ENCODE measurements at places on chromosomes 11 and 22. TPM values are rescaled to one million over a fixed set of nuclear protein-coding genes. Genes with fewer than 3 reads are reported as not detected.

GRCh38 chr22:25563761-25564319, 635 bp upstream of the GRK3 start:
- no peak overlapping the region for H3K27ac ChIP-seq
- peaks cover 20% of the 10 kb centered on the region for H3K4me1 ChIP-seq
- peak; percentile 42 for ATAC-seq
- peaks cover 31% of the 10 kb centered on the region for H3K27me3 ChIP-seq
- H3K4me3 ChIP-seq: peak overlapping the region; percentile 78
- peaks cover 6% of the 10 kb centered on the region for H3K36me3 ChIP-seq

Gene CDC45
- total RNA-seq: 64.2 TPM

GRCh38 chr11:47306484-47306844, 36.5 kb downstream of the MADD start:
- H3K4me1 ChIP-seq: peaks cover 5% of the 10 kb centered on the region
- no peak overlapping the region for H3K4me3 ChIP-seq
- H3K27me3 ChIP-seq: no peaks in the 10 kb centered on the region
- no peak overlapping the region for H3K27ac ChIP-seq

GRCh38 chr11:76916712-76917111, 56.0 kb downstream of the ACER3 start:
- no peak overlapping the region for H3K4me3 ChIP-seq
- no peaks in the 10 kb centered on the region for H3K27me3 ChIP-seq
- H3K36me3 ChIP-seq: no peaks in the 10 kb centered on the region

Gene SCGB1A1
- total RNA-seq: not detected

Gene PHF21B
- not detected for total RNA-seq

DNA sequence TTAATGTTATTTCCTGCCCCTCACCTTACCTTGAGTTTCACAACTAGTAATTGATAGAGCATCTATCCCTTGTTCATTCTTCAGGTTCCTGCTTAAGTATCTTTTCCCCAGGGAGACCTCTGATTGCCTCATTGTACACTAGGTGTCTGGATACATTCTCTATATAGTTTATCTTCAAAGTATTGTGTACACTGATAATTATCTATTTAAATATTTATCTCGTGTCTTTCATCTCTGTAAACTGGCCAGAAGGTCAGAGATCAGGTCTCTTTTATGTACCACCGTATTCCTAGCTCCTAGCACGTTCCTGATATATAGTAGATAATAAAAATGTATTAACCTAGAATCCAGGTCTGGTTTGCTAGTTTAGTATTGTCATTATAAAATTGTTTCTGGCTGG, 6.4 kb downstream of the TMEM126B start:
- H3K36me3 ChIP-seq: peaks cover 83% of the 10 kb centered on the region
- no peak overlapping the region for H3K27ac ChIP-seq
- H3K4me1 ChIP-seq: no peaks in the 10 kb centered on the region
- ATAC-seq: no peak
- H3K4me3 ChIP-seq: no peak overlapping the region

Gene UPB1
- total RNA-seq: not detected

Gene PISD
- total RNA-seq: 41.1 TPM

DNA sequence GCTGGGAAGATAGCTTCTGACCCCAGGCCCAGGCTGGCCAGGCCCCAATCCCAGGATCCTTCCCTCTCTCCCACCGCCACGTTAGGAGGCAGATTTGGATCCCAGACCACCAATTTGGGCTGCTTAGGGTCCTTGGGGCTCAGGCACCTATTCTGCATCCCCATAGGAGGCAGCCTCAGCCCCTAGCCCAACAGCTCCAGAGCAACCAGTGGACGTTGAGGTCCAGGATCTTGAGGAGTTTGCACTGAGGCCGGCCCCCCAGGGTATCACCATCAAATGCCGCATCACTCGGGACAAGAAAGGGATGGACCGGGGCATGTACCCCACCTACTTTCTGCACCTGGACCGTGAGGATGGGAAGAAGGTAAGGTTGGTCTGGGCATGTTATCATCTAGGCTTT, 16.1 kb downstream of the TUB start:
- H3K27ac ChIP-seq: no peak overlapping the region
- no peaks in the 10 kb centered on the region for H3K36me3 ChIP-seq
- H3K4me1 ChIP-seq: no peaks in the 10 kb centered on the region

DNA sequence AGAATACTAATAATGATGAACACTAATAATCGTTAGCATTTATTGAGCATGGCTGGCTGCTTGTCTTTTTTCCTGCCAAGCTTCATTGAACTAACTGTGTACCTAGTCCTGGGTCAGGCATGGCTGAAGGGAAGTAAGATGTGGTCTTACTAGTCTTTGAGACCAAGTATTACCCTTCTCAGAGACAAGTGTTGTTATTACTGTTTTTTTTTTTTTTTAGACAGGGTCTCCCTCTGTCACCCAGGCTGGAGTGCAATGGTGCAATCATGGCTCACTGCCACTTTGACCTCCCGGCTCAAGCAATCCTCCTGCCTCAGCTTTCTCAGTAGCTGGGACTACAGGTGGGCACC, 4.6 kb downstream of the ST14 start:
- H3K4me3 ChIP-seq: no peak overlapping the region
- no peak overlapping the region for H3K27ac ChIP-seq
- peaks cover 6% of the 10 kb centered on the region for H3K4me1 ChIP-seq
- ATAC-seq: no peak
- peaks cover 44% of the 10 kb centered on the region for H3K27me3 ChIP-seq

Gene LRRC74B
- total RNA-seq: not detected

Gene CCDC87
- 0.15 TPM for total RNA-seq

Gene MYO7A
- 4.0 TPM for total RNA-seq

Gene VPS11
- 33.7 TPM for total RNA-seq

DNA sequence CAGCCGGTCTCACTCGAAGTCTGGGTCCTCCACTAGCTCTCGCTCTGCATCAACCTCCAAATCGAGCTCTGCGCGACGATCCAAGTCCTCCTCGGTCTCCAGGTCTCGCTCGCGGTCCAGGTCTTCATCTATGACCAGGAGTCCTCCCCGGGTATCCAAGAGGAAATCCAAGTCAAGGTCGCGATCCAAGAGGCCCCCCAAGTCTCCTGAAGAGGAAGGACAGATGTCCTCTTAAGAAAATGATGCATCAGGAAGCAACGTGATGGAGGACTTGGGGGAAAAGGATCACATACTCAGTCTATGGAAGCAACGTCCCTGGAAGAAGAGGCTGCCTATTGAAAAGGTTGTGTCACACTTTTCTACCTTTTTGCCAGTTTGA, 1.1 kb downstream of the SRSF8 start:
- peaks cover 17% of the 10 kb centered on the region for H3K4me1 ChIP-seq
- no peak for ATAC-seq
- H3K36me3 ChIP-seq: peaks cover 35% of the 10 kb centered on the region
- H3K4me3 ChIP-seq: peak overlapping the region; percentile 99

DNA sequence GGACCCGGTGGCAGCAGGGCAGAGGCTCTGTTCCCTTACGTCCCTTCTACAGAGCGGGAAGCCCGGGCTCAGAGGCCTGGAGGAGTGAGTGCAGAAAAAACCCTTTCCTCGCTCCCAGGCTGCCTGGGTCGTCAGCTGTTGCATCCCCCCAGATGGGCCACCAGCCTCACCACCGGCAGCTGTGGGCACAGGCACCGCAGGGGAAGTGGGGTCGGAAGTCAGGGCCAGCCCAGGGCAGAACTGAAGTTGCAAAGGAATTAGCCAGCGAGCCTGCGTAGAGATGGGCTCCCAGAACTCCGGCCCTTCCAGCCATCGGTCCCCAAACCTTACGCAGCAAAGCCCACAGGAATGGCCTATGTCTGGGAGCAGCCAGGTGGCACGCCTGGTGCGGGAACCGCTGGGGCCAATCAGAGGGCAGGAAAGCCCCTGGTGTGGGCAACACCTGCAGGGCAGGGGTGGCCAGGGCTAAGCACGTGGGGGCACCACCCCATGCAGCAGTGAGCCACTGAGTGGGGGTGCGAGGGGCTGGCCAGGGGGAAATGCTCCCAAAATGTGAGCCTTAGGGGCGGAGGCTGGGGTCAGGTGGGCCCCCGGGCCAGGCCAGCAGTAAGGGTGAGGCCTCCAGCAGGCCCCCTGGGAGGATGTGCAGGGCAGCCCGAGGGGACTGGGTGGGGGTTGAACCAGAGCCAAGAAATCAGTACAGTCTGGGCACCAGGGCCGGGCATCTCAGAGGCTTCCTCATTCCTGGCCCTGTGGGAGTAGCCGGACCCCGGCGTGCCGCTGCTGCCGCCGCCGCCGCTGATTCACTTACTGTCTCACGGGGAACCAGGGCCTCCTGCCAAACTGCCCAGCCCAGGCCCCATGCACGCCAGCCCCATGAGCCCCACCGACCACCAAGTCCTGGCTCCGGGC, 58.2 kb downstream of the WNT7B start:
- H3K4me3 ChIP-seq: no peak overlapping the region
- peaks cover 10% of the 10 kb centered on the region for H3K27me3 ChIP-seq
- H3K4me1 ChIP-seq: no peaks in the 10 kb centered on the region
- H3K27ac ChIP-seq: no peak overlapping the region
- no peak for ATAC-seq

DNA sequence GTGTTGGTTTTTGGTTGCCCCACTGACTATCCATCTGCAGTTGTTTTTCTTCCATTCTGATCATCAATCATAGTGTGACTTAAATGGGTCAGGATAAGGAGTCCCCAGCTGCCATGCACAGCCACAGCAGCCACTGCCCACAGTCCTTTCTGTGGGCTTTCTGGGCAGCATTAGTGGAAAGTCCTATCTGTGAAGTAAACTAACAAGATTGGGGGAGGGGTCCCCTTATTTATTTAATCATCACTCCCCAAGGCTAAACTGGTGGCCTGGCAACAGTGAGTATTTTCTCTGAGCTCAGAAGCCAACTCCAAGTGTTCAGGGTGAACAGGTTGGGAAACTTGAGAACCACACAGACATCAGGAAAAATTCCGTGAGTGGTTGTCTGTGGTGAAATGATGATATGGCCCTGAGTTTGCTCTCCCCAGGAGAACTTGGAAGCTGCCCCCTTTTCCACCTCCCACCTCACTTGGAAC, 145.0 kb downstream of the CCDC34 start:
- H3K27me3 ChIP-seq: peaks cover 16% of the 10 kb centered on the region
- no peak overlapping the region for H3K4me3 ChIP-seq
- H3K36me3 ChIP-seq: no peaks in the 10 kb centered on the region
- no peaks in the 10 kb centered on the region for H3K4me1 ChIP-seq
- no peak overlapping the region for H3K27ac ChIP-seq
- ATAC-seq: no peak

DNA sequence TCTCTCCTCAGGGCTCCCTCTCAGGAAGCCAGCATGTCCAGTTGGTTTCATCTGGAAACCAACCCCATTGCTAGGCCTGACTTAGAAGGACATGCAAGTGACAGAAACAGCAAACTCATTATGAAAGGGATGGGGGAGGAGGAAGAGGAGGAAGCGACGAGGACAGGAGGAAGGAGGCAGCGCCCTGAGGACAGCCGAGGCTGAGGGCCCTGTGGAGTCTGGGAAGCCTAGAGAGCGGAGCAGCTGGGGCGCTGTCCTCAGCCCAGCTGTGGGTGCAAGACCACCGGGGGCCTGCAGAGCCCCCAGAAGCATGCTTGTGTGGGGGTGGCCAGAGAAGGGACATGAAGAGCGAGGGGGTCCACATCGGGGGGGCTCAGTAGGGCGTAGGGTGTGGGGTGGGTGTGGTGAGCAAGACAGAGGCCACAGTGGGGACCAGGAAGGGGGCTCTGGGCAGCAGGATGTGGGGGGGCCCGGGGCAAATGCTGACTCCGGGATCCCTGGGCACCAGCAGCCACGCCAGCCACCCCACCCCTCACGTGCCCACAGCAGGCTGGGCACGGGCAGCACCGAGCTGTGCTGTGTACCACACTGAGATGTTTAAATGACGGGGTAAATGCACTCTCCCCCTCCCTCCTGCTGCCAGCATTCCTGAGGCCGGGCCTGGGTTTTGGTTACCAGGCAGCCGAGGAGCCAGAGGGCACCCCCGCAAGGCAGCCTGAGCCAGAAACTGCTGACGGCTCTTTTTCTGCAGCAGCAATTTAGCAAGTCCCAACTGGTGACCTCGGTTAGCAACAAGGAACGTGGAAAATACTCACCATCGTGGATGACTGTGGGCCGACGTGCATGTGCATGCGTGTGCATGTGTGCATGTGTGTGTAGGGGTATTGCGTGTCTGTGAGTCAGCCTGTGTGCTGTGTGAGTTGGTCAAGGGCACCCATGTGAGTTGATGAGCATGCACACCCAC, 82.7 kb upstream of the LINC01488 start:
- H3K27ac ChIP-seq: no peak overlapping the region
- no peak for ATAC-seq
- no peak overlapping the region for H3K4me3 ChIP-seq

- no peaks in the 10 kb centered on the region for H3K36me3 ChIP-seq
- H3K4me1 ChIP-seq: no peaks in the 10 kb centered on the region
- peaks cover 16% of the 10 kb centered on the region for H3K27me3 ChIP-seq
- H3K4me3 ChIP-seq: no peak overlapping the region
Measured at GRCh38 chr11:112694245-112694644, 267.0 kb upstream of the NCAM1 start.

Gene CDC42BPG
- 0.37 TPM for total RNA-seq

Gene RIN1
- total RNA-seq: 3.4 TPM

GRCh38 chr11:30244265-30244664, 13.5 kb downstream of the FSHB start:
- H3K4me1 ChIP-seq: no peaks in the 10 kb centered on the region
- no peak overlapping the region for H3K4me3 ChIP-seq
- H3K36me3 ChIP-seq: no peaks in the 10 kb centered on the region
- no peak overlapping the region for H3K27ac ChIP-seq

DNA sequence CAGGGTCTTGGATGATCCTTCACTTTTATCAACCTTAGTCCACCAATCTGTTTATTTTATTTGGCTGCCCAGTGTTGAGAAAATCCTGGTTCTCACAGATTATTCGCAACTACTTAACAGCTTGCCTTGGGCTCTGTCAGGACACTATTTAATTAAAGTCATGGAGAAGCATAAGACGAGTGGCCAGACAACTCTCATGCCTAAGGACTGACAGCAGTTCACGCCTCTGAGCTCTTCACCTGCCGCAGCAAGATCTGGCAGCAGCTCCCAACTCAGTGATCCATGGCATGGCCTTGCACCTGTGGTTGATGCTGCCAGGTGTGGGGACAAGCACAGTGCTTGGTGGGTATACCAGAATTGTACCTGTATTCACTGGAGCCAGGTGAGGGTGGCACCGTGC, 37.8 kb downstream of the HIRA start:
- H3K4me1 ChIP-seq: no peaks in the 10 kb centered on the region
- H3K4me3 ChIP-seq: no peak overlapping the region
- H3K36me3 ChIP-seq: peaks cover 93% of the 10 kb centered on the region
- H3K27me3 ChIP-seq: no peaks in the 10 kb centered on the region

Gene CTSW
- 5.4 TPM for total RNA-seq

DNA sequence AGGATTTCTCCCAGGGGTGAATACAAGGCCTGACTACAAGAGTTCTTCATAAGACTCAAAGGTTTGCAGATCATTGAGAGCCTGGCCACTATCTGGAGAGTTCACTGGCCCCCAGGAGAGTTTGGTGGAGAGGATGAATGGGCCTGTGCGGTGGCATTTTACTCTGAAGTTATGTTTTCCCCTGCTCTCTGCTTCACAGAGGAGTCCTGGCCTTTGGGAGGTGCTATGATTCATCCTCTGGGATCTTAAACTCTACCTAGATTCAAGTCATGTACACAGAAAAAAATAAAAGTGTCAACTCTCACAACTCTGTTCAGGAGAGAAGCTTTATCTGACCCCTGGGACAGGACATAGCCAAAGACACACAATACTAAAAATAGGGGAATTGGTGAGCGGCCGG, 159.1 kb upstream of the CARD18 start:
- peak overlapping the region; percentile 21 for H3K4me3 ChIP-seq
- no peaks in the 10 kb centered on the region for H3K27me3 ChIP-seq
- H3K4me1 ChIP-seq: peaks cover 8% of the 10 kb centered on the region
- peak; percentile 56 for ATAC-seq
- H3K27ac ChIP-seq: peak overlapping the region; percentile 71
- no peaks in the 10 kb centered on the region for H3K36me3 ChIP-seq

Gene OR6A2
- total RNA-seq: 0.13 TPM

Measured in activated T-helper 17 cell treated with anti-CD3 and anti-CD28 coated beads, Interleukin-2, amount 50 U/mL, for 72 hours (primary cell).